Glomerular endothelial cell (primary cell): ENCODE measurements at places on chromosomes 11 and 22.

DNA sequence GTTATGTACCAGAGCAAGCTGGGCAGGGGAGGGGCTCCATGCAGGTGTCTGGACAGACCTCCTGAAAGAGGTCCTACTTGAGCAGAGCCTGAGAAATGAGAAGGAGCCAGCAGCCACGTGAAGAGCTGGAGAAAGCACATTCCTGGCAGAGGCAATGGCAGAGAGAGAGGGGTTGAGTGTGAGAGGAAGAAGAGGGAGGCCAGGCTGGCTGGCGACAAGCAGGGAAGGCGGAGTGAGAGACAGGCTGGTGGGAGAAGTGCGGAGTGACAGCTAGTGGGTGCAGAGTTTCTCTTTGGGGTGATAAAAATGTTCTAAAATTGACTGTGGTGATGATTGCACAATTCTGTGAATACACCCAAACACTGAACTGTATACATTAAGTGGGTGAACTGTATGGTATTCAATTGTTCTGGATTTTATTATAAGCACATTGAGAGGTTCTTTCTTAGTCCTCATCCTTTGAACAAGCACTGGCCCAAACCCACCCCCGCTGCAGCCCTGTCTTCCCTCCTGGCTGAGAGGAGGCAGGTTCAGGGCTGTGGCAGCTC lies 29.4 kb downstream of the RPL27A start:
- no peak for DNase-seq

GRCh38 chr11:27239305-27239942 lies 123.6 kb downstream of the CCDC34 start:
- no peak for DNase-seq

- DNase-seq = no peak
Observed at GRCh38 chr22:44646668-44647067, 55.3 kb upstream of the PRR5 start.

GRCh38 chr22:44438481-44439131 lies 59.4 kb downstream of the RTL6 start:
- no peak for DNase-seq

DNA sequence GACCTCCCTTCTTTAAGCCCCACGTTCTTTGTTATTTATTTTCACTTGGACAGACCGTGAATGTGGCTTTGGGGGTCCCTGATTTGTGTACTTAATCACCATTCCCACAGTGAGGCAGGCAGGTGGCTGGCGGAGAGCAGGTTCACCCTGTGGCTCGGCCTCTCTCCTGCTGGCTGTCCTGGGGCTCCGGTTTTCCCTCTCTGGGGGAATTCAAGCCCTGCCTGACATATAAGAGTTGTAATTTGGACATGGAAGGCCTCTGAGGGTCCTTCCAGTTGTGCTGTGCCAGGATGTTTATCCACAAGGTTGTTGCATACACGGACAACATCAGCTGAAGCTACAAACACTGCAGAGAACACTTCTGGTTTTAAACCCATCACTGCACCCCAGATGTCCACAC lies 824.5 kb downstream of the TBC1D22A start:
- no peak for DNase-seq

GRCh38 chr11:88345949-88346348 lies 8.4 kb upstream of the CTSC start:
- DNase-seq = no peak
